ENCODE measurements at places on chromosomes 6 and 20.

- no peak for DNase-seq
Observed at GRCh38 chr20:35901678-35902544, 52.4 kb downstream of the SCAND1 start.

DNA sequence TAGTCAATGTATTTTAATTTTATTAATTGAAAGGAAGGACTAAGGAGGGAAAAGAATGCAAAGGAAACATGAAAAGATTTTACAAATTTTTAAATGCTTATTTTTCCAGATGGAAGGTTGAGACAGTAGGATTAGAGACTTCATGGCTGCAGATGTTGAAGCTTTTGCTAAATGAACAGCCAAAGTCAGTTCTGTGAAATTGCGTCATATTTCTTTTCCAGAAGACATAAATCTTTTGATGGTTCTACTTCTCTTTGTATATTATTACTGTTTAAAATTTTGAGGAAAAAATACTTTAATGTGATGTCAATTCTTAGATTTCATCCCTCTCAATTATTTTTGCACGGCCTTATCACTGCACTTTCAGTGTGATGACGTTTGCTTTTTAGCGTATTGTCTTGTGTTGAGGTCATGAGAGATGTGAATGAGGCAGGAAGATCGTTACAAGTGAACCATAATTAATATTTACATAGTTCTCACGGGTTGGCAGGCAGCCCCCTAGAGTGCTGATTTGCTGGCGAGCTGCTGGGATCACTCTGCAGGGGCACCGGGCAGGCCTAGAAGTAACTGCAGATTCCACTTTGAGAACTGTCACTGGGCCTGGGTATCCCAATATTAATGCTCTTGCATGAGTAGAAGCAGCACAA is 158.1 kb downstream of the TBXT start:
- no peak for DNase-seq

DNA sequence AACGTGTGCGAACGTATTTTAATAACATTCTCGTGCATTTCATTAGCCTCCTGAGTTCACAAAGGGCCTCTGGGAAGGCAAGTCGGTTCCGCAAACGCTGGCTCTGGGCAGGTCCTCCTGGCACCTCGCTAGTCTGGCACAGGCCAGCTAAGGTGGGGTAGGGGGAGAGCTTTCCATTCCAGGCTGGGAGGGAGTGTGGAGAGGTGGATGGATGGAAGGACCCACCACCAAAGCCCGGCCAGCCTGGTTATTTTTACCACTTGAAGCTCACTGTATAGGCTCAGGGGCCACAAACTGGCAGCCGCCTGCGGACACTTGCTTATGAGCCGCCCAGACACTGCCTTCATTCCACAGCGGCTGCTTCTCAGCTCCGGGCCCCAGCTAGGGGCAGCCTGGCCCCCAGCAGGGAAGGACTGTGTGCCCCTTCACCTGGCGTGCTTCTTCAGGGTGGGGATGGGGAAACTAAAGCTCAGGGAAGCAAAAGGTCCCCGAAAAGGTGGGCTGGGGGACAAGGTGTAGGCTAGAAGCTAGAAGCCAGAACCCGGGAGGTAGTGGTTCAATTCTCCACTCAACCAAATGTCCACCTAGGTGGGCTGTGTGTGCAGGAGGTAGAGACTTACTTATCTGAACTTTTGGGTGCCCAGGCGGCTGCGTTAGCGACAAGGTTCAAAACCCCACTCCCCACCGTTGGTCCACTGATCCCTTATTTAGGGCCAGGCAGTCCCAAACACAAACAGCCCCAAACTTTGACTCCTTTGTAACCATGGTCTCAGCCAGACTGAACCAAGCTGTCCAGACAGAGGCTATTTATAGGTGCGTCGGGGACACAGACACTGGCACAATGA is 1.7 kb downstream of the PMEPA1 start:
- no peak for DNase-seq

- no peak for DNase-seq
Observed at GRCh38 chr6:118292558-118292957, 255.5 kb upstream of the PLN start.

DNA sequence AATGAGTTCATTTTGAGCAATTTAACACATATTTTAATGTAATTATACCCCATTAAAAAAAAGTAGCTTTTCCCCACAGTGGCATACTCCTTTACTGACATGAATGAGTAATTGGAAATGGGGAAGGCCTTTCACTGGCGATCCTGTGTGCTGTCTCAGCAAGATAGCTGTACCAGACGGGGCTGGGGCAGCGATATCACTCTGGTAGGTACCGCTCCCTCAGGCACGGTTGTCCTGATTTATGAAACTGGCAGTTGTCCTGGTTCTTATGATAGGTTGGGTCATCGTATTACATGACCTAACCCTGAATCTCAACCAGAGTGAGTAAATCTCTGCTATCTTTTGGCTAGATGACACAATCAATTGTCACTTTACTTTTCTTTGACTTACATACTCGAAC is 355.0 kb upstream of the MAP3K7 start:
- no peak for DNase-seq

DNA sequence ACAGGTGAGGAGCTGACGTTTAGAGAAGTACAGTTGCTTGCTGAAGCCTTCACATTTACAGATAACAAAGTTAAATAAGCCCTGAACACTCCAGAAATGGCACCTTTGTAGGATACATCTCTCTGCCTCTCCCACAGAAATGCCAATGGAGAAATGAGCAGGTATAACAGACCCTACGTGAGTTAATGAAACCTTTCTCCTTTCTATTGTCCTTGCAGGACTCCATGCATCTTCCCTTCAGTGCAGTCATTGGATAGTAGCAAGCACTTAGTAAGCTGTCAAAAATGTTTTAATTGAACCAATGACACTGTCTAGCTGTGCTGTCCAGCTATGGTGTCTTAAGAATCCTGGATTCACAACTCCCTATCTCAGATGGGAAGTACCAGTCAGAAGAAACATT is 8.1 kb upstream of the RRBP1 start:
- DNase-seq: no peak

DNA sequence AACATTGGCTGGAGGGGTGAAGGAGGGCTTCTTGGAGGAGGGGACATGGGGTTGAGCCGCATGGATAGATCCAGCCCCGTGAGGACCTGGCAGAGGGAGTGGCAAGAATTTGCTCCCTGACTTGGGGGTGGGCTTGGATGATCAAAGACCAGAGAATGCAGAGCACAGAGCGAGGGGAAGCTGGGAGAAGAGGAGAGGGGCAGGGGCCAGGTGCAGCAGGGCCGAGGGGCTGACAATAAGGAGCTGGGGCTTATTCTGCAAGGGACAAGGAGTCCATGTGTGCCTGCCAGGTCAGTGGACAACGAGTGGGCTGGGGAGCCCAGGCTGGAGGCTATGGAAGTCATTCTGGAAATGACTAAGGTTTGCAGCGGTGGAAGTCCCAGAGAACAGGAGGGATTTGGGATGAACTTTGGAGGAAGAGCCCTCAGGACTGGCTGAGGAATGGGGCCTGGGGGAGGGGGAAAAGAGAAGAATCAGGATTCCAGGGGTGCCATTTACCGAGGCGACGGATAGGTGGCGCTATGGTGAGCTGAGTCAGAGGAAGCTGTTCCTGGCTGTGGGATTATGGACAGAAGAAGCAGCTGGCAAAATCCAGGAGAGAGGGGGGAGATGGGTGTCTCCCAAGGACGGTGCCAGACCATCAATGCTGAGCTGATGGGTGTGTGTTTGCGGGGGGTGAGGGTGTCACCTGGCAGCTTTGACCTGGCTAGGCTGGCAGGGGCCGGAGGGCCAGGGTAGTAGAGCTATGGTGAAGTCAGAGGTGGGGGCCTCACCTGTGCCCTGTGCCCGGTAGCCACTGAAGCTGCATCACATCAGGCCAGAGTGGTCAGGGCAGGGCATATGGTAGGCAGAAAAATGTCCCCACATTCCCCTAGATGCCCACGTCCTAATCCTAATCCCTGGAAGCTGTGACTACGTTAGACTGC is 7.8 kb downstream of the KCNG1 start:
- DNase-seq: peak; percentile 95

DNA sequence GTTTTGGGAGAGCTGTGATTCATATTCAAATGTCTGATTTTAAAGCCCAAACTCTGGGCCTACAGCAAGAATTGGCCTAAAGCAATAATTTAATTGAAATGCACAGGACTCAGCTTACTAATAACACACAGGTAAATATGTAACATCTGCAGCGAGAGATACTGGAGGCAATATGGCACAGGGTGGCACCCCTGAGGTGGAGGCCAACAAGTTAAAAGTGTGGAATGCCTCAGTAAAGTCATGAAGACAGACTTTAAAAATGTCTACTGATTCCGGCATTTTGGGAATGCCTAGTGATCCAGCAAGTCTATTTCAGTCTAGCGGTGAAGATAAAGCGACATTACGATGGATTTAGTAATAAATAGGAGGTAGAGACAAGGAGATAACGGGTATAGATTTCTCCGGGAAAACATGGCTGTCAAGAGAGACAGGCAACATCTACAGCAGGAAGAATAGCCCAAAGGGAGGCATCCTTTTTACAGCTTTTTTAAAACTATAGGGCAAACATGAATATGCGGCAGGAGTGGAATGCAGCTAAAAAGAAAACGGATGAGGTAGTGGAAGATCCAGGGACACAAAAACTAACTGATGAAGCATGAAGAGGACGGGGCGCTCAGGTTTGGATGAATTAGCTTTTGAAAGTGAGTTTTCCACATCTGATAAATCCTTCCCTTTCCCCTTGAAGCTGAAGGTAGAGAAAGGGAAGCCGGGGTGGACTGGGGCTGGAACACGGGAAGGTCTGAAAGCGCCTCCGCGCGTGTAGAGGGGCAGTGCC is 1.2 kb downstream of the NANP start:
- no peak for DNase-seq

GRCh38 chr20:986733-987355 is 15.3 kb downstream of the RSPO4 start:
- peak; percentile 56 for DNase-seq

DNA sequence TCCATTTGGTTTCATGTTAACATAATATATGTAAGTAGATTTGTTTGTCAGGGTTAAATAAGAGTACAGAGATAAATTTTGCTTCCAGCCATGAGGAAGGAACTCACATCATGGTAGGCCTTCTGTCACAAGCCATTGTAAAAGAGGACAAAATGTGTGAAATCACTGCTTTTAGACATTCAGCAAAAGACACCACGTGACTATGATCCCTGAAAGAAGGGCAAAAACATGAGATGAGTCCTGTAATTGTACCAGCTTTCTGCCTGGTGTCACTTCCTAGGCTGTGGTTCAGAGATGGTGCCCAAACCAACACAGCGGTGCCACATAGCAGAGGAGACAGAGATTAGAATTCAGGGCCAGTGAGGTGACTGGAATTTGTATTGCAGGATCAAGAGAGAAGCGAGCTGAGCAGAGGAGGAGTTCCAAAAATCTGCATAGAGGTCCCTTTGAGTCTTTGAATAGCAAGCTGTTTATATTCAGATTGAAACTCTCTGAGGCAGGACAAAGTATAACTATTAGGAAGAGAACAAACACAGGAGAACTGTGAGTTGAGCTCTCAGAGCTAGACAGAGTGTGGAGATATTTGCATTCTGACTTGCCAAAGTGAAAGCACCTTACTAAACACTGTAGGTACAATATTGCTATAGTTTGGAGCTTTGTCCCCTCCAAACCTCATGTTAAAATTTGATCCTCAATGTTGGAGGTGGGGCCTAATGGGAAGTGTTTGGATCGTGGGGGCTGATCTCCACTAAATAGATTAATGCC is 52.6 kb upstream of the PDE7B start:
- no peak for DNase-seq

- DNase-seq: no peak
Observed at GRCh38 chr6:17150096-17150495, 48.2 kb downstream of the STMND1 start.

GRCh38 chr6:46302816-46303215 is 132.0 kb upstream of the ENPP5 start:
- DNase-seq: no peak

- DNase-seq: no peak
Observed at GRCh38 chr20:22921595-22922421, 113.3 kb upstream of the SSTR4 start.

DNA sequence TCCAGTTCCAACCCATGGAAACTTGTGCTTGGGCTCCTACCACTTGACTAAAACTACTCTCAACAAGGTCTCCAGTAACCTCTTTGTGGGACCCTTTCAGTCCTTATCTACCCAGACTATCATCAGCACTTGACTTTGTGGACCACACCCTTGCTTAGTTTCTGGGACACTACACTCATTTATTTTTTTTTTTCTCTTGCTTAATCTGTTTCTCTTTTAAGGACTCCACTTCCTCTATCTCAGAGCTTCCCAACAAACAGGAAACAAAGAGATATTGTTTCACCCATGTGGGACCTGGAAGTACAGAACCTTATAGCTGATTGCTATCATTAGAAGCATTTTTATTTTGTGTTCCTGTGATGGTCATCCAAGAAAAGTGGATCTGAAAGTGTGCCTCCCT is 28.8 kb upstream of the ME1 start:
- DNase-seq: no peak

- DNase-seq: no peak
Observed at GRCh38 chr20:8000796-8001195, 18.8 kb downstream of the TMX4 start.

GRCh38 chr20:42565235-42565995 is 624.3 kb downstream of the PTPRT start:
- DNase-seq: peak; percentile 11

DNA sequence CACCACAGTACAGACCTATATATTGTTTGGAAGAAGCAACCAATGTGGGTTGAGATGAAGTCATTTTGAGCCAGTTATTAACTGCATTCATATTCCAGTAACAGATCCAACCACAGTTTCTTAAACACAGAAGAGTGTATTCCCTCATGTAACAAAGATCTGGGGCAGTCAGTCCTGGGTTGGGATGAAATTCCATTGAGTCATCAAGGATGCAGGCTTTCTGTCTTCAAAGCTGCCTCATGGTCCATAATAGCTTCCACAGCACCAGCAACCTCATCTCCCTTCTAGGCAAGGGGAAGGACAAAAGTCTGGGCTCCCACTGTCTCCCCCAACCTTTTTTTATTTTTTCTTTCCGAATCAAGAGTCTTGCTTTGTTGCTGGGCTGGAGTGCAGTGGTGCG is 2.9 kb upstream of the SOD2 start:
- DNase-seq: no peak

GRCh38 chr20:1983301-1983700 is 10.6 kb downstream of the PDYN start:
- DNase-seq: no peak

DNA sequence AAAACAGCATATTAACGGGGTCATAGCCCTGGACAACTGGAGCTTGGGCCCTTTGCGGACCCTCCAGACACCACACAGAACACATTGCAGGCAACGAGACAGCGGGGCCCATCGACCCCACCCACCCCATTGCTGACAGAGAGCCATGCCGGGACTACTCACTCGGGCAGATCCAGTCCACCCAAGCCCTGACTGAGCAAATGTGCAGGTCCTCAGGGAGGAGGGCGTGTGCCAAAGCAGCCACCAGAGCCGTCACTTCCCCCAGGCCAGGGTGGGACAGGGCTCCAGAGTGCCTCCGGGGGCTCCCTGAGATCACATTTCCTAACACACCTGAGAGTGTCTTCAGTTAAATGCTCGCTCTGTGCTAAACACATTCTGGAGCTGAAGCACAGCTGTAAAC is 114.9 kb downstream of the CDH4 start:
- DNase-seq: no peak

GRCh38 chr20:3613821-3614440 is 49.3 kb downstream of the GFRA4 start:
- no peak for DNase-seq

- DNase-seq: no peak
Observed at GRCh38 chr6:124482071-124482491, 480.2 kb upstream of the RNF217 start.

- DNase-seq: no peak
Observed at GRCh38 chr6:140285471-140285870, 911.0 kb upstream of the CITED2 start.
